ENCODE measurements at places on chromosomes 12 and 14. TPM values are rescaled to one million over a fixed set of nuclear protein-coding genes. Genes with fewer than 3 reads are reported as not detected.

DNA sequence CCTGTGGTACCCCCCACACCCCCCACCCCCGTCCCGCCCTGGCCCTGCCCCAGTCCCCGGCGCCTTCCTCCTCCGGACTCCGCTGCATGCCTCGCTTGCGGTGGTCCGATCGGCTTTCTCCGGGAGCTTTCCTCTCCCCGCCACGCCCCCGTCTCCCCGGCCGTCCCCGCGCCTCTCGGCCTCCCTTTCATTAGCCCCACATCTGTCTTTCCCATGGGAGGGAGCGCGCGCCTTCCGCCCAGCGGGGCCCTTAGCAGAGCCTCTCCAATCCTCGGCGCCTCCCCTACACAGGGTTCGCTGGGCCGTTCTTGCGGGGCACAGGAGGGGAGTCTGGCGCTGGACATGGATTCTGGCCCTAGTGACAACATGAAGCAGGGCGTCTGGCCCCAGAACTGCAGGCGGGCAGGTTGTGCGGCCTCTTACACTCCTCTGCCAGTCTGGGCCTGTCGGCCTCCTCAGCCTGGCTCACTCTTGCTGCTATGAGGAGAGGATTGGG is 1.5 kb upstream of the EFS start:
- no peak for DNase-seq

Gene B4GALNT3
- 14.1 TPM for polyA plus RNA-seq

- DNase-seq: no peak
Observed at GRCh38 chr12:44611538-44611937, 264.6 kb downstream of the NELL2 start.

Gene KRT73
- 0.04 TPM for polyA plus RNA-seq

GRCh38 chr12:11662369-11662768 is 12.9 kb downstream of the ETV6 start:
- DNase-seq: no peak

DNA sequence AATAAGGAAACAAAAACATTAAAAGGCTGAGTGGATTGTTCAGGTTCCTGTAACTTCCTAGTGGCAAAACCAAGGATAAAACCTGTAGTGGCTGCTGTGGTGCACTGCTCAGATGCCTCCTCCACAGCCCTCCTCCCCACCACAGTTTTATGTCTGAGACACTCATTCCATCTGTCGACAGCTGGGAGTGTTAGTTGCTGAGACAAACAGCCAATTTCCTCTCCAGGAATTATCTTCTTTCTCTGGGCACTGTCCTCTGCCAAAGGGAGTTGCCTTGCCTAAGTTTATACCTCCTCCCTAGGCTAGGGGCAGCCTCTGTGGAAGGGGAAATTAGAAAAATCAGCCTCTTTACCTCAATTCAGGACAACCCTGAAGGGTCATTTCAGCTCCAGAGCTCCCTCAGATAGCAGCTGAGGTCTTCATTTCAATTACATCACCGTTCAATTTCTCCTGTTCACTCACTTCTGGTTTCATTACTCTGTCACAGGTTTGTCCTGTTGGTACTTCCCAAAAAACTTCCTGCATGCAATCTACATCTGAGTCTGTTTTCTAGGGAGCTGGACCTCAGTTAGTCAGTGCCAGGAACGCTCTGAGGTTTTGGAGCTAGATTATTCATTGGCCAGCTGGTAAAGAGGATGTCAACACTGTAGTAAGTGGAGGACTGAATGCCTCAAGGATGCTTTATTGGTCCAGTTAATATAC is 74.9 kb upstream of the ATP2B1 start:
- peak; percentile 15 for DNase-seq

GRCh38 chr14:75428230-75429104 is 645 bp downstream of the JDP2 start:
- DNase-seq: no peak

- no peak for DNase-seq
Observed at GRCh38 chr12:120399531-120399930, 30.6 kb upstream of the MSI1 start.

- DNase-seq: no peak
Observed at GRCh38 chr12:15278816-15279658, 43.3 kb upstream of the PTPRO start.

DNA sequence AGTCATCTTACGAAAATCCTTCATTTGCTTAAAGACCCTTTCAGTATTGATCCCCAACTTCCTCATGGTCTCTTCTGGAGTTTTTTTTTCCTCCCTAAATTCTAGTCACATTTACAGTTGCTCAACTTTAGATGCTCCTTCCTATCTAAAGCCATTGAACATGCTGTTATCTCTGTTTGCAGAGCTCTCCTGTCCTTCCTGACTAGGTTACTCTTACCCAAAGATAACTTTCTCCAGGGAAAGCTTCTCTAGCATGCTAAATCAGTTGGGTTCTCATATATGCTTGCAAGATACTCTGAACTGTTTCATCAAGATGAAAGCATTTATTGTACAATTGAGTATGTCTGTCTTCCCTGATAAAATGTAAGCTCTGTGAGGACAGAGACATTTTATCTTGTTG is 1.8 kb upstream of the RAB21 start:
- no peak for DNase-seq

Gene AKAP3
- polyA plus RNA-seq: 4.4 TPM

- DNase-seq: no peak
Observed at GRCh38 chr12:2387103-2387834, 334.5 kb downstream of the CACNA1C start.

DNA sequence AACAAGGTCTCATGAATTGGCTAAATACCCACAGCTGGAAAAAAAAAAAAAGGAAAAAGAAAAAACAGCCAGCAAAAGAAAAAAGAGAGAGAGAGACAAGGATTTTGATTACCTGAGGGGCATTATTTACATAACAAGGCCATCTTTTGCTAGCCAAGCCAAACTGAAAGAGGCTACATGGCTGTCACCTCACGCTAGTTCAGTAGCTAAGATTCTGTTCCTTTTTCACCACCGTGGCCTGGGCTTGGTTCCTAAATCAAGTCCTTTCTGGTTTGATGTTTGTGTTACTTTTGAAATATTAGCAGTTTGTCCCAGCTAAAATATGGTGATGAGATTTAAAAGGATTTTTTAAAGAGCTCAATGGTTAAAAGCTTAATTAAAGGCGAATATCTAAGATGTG is 2.0 kb upstream of the SDS start:
- no peak for DNase-seq

DNA sequence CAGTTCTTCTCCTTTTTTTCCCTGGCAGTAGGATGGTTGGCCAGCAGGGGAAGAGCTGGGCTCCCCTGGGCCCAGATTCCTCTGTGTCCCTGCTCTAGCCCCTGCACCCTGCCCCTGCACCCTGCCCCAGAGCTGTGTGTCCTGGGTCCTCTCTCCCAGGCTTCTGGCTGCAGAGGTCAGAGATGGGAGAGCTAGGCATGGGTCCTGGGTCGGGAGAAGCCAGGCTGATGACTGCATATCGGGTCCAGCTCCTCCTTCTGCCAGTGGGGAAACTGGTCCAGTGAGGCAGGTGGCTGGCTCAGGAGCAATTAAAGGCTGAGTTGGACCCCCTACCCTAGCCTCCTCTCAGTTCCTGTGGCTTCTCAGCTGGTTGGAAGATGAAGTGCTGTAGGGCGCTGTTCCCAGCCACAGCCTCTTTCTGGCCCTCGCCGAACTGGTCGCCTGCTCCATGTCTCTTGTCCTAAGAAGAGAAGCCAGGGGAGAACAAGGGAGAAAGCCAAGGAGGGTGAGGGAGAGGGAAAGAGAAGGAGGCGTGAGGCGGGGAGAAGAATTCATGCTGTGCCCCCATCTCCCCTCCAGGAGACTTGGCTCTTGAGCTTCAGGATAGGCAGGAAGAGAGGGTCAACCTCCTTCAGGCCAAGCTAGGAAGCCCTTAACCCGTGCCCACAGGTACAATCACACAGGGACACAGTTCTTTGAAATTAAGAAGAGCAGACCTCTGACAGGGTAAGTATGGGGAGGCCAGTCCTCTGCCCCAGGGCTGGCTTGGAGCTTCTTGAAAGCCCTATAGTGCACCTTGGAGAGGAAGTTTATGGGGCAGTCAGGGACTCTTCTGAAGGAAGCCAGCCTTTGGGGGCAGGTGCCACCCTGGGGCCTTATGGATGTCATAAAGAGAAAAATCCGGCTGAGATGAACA is 9.5 kb downstream of the VASH1 start:
- no peak for DNase-seq

Gene GZMB
- polyA plus RNA-seq: not detected

Gene CLEC4E
- 2.9 TPM for polyA plus RNA-seq

Gene GPR68
- polyA plus RNA-seq: 1.9 TPM

DNA sequence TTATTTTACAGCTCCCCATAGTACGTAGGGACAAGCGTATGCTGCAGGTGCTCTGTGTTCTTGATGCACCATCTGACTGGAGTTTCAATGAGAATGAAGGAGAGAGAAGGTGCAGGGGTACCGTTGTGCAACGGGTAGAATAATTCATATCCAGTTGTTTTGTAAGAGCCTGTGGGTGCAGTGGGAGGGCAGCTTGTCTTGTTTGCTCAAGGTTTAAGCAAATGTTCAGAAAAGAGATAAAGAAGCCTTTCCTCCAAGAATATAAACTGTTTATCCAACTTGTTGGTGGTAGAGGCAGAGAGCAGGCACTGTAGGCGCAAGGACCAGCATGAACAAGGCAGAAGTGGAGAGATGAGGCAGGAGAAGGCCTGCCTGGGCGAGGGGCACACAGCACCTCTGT is 64.2 kb downstream of the ADCK1 start:
- DNase-seq: no peak

- no peak for DNase-seq
Observed at GRCh38 chr12:7729746-7730145, 17.4 kb downstream of the CLEC4C start.

Gene NKX2-8
- polyA plus RNA-seq: not detected

GRCh38 chr12:110936367-110937103 is 16.2 kb upstream of the MYL2 start:
- DNase-seq: no peak

Gene PPFIBP1
- 81.6 TPM for polyA plus RNA-seq

Measured in renal cortex interstitium (tissue), 15 donors.